HL-60 (cell line): ENCODE measurements at places on chromosomes 4 and X.

- DNase-seq: no peak
Measured at GRCh38 chr4:106986486-106986885, 49.6 kb downstream of the DKK2 start.

DNA sequence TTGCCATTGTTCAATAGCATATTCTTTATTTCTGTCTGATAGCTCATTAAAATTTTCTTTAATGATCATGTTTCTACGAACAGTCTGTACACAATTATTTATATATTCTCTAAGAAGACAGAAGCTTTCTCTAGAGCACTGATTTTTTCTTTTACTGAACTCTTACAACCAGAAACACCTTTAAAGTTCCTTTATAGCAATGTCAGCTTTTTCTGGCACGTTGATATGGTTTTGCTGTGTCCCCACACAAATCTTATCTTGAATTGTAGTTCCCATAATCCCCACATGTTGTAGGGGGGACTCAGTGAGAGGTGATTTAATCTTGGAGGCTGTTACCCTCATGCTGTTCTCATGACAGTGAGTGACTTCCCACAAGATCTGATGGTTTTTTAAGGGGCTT is 299.4 kb downstream of the PPARGC1A start:
- no peak for DNase-seq

- DNase-seq: no peak
Measured at GRCh38 chrX:1874899-1875298, 260.0 kb downstream of the ASMT start.

DNA sequence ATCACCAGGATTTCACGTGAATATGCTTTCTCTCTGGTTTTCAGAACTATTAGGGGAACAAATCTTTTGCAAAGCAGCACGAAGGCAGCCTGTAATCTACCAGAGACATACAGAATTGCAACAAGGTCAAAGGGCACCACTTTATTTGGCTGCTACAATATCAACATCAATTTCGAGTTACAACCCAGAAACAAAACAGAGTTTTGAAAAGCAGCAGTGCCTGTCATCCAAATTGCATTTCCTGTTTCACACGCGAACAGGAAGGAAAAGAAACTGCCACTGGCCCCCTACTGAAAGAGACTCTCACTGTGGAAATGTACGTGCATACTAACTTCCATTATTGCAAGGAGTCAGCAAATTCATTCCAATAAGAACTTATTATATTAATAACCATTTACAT is 17.1 kb upstream of the C1QTNF7 start:
- DNase-seq: peak; percentile 71

DNA sequence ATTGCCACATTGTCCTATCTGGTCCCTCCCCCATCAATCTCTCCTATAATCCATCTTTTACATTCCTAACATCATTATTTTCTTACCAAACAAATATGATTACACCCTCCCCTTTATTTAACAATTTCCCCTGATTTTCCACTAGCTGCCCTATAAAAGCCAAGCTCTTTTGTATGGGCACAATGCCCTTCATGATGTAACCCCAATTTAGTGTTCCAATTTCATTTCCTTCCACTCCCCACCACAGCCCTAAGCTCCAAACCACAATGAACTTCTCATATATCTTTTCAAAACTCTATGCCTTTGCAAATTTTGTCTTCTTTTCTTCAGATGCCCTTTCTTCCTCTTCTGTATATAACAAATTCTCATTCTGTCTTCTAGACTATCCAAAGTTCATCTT is 39.5 kb upstream of the PTPN13 start:
- peak; percentile 18 for DNase-seq

- no peak for DNase-seq
Measured at GRCh38 chr4:114021451-114021850, 42.0 kb upstream of the ARSJ start.

DNA sequence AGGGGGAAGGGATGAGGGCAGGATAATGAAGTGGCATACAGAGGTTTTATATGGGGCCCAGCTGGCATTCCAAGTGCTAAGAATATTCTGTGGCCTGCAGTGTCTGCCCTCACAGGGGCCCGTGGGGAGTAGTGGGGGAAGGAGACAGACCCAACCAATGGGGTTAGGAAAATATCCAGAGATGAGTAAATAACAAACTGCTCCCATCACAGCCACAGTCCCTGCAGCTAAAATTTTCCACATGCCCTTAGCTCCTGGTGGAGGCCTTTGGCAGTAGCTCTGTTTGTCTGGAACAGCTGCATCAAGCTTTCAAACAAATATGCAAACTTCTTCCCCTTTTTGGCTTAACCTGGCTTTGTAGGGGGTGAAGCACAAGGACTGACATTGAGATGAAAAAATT is 3.1 kb downstream of the SRPX2 start:
- DNase-seq: no peak

GRCh38 chr4:6956087-6956433 is 46.4 kb downstream of the TBC1D14 start:
- no peak for DNase-seq
